ENCODE measurements at places on chromosomes 12 and 14.

- no peak for DNase-seq
These were observed 42.1 kb upstream of the KCNH3 start for GRCh38 chr12:49496417-49497360.

- no peak for DNase-seq
These were observed 71.8 kb upstream of the MAX start for GRCh38 chr14:65173973-65174693.

DNA sequence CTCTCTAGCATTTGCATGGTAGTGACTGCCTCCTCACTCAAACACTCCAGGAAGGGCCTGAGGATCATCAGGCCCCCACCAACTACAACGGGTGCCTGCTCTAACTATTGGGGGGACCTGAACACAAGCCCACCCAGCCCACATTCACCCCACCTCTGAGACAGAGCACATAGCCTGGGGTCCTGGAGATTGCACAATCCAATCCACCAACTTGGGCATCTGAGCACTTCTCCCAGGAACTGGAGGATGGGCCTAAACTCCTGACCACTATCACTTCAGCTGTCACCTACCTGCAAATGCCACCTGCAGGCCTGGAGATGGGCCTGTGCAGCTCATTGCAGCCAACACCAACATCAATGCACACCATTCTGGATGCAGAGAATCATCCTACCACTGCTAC lies 66.6 kb downstream of the TMTC3 start:
- no peak for DNase-seq

GRCh38 chr12:11150832-11151231 lies 16.4 kb upstream of the TAS2R30 start:
- no peak for DNase-seq

DNA sequence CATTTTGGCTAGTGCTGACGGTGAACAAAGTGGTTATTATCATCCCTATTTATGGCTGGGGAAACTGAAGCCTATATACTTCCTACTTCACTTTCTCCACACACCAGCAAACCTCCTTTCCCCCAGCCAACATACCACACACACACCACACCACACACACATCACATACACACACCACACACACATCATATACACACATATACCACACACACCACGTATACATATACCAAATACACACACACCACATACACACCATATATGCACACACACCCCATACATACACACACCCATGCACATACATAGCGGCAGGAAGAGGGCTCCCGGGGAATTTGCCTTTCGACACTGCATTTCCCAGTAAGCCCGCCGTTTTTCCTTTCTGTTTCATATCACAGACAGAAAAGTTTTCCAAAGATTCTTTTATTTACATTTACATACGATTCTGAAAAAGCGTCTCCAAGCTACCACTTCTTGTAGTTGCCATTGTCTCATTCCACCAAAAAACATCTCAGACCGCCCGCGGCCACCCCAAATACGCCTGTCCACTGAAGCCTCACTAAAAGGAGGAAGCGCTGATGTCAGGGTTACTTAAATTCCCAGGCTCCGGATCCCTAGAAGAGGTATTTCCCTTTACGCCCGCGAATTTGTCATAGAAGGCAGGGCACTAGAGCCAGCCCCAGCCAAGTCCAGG lies 823 bp upstream of the RAB5B start:
- DNase-seq: no peak

DNA sequence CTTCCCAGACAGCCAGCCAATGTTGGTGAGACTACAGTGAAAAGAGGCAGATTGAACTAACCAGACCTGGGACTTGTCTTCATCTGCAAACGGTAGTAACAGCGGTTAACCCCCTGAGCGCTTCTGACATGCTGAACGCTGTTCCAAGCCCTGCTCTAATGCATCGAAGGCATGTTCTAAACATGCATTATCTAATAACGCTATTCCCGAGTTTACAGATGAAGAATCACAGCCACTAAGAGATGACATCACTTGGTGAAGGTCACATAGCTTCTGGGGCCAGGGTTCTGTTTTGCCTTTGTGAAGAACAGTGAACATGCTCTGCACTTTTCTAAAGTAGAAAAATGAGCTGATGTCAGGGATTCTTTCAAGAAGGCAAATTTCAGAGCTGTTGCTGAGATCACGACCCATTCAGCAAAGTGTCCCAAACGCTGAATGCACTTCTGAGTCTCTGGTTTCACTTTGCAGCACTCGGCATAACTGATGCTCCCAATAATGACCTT lies 56.0 kb downstream of the FOS start:
- DNase-seq: no peak

DNA sequence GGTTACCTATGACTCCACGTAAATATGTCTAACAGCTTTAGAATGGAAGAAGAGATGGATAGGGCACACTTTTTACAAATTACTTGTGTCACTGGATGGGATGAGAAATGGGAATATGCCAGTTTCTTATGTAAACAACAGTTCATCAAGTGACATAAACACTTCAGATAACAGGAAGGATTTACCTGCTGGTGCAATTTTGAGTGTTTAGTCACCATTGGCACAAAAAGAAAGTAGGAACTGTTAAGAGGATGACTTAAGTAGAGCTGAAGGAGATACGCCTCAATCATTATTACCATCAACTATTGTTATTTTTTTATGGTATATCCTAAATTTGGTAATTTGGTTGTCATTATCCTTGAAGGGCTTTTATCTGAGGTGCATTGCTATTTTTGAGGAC lies 83.2 kb downstream of the RMST start:
- DNase-seq: no peak

DNA sequence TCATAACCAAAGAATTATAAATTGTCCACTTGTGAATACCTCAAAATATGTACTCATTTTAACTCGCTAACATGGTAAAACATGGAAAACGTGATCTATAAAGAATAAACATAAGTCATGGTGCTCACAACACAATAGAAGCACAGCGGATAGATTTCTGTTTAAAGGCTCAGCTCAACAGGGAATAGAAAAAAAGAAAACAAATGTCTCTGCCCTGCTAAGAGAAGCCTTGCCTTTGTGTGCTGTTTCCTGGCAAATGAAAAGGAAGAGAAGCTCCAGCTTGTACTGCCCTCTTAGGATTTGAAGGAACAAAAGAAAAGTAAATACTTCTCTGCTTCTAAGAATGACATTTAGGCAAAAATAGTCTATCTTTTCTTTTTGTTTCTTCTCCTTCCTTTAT lies 121.0 kb upstream of the KRR1 start:
- no peak for DNase-seq
